ENCODE measurements at places on chromosomes 6 and 20. TPM values are rescaled to one million over a fixed set of nuclear protein-coding genes. Genes with fewer than 3 reads are reported as not detected.
A peak's percentile ranks its signal among the peaks of the same experiment; 100 is the strongest.

GRCh38 chr6:169824021-169824420, 72.6 kb downstream of the ERMARD start:
- DNase-seq, result no peak

- DNase-seq, result no peak
These were observed 80.2 kb downstream of the IRAK1BP1 start for GRCh38 chr6:78947529-78947928.

DNA sequence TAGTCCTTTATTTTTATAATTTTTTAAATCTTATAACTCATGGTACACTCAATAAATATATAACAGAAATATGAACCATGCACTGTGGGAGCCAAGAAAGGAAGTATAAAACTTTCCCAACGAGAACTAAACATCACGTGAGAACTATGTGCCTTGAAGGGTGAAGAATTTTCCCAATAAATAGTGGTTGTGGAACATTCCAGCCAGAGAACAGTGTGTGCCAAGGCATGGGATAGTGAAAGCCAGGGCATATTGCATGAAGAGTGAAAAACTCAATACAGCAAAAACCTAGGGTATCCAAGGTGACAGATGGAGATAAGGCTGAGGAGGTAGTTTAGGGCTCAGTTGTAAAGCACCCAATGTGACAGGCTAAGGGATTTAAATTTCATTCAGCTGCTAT, 86.1 kb downstream of the SIM1 start:
- no peak for DNase-seq

DNA sequence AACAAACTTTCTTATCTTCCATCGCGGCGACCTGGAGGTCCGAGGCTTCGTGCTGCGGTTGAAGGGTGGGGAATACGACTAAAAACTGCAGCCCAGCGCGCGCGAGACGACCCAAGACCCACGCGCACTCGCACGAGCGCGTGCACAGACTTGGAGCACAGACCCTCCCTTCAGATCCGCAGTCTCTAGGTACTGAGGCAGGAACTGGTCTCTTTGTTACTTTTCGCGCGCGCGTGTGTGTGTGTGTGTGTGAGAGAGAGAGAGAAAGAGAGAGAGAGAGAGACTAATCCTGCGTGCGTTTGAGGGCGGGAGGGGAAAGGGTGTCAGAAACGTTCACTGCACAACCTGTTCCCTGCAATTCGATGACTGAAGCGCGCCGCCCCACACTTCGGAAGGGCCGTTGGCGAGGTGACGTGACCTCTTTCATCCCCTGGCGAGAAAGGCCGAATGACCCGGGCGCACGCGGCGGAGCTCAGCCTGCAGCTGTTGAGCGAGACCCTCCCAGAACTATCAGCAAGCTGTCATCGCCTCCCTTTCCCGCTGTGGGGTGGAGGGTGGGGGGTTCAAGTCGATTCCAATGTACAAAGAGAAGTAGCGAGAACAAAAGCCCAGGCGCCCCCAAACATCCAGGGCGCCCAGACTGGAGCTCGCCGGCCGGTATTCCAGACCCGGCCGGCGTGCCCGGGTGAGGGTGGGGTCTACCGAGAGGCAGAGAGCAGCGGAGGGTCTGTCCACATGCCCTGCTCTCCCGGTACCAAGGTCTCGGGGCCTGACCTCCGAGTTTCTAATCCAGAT, 1.5 kb upstream of the TUBB2B start:
- no peak for DNase-seq

DNA sequence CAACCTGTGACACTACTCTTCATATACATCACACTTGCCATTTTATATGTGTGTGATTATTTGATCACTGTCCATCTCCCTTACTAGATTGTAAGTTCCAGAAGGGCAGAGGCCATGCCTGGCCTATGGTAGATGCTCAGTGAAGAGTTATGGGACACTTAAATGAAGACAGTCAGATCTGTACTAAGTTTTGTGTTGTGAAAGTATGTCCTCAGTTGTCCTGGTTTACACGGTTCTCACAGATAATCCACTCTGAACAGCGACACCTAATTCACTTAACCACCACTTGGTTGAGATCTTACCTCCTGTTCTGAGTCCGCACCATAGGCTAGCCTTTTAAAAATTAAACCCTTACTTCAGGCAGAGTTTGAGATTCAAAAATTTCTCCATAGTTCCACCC, 434.1 kb upstream of the SOX4 start:
- DNase-seq, result no peak

GRCh38 chr6:108268845-108269244, 8.0 kb upstream of the SNX3 start:
- no peak for DNase-seq

DNA sequence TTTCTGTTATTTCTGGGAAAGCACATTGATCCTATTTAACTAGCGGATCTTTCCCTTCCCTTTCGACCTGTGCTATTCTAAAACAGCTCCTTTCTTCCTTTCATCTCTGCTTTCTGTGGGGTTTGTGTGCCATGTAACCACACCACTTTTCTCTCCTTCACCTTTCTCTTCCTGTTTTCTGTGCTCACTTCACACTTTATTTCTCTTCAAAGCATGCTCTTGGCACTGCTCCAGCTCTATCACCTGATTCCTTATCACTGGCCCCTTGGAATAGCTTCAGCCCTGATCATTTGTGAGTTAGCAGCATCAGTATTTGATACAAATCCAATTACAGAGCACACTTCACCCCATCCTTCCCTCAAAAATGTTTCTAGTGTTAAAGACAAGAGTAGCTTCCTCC, 8.1 kb upstream of the METTL24 start:
- DNase-seq, result no peak

GRCh38 chr6:170295510-170296422, 4.9 kb upstream of the DLL1 start:
- DNase-seq, result peak; percentile 48

GRCh38 chr20:12989586-12990115, 19.1 kb upstream of the SPTLC3 start:
- no peak for DNase-seq

DNA sequence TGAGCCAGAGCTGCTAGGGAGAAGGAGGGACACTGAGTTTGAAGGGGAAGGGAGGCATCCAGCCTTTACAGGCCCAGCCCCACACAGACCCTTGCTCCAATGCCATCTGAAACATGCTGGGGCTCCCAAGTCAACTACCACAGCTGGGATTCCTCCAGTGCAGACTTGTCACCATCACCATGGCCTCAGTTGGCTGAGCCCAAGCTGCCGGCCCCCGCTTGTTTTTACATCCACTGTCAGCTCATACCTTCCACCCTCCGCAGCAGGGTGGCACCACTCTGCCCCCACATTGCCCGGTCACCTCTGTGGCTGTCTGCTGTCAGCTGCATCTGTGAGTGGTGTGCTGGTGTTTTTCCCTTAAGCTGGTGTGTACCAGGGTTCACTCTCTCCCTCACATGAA, 26.1 kb downstream of the GFOD1 start:
- DNase-seq, result no peak

TNFRSF6B gene
- total RNA-seq, result 1.5 TPM

DNA sequence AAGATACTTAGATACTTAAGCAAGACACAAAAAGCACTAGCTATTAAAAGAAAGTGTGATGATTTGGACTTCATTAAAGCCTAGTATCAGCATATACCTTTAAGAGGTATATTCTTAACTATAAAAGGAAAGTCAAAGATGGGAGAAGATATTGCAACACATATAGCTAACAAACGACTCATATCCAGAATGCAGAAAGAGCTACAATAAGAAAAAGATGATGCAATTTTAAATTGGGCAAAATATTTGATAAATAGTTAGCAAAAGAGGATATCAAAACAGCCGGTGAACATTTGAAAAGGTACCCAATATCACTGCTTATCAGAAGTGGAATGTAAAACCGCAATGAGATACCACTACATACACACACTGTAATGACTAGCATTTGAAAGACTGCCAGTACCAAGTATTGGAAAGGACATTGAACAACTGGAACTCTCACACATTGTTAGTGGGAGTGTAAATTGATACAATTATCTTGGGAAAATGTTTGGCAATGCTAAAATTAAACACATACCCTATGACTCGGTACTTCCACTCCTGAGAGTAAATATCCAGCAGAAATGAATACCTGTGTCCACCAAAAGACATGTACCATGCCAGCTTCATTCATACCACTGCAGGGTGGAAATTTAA, 25.7 kb downstream of the MUC22 start:
- no peak for DNase-seq

COL19A1 gene
- total RNA-seq, result 0.76 TPM

PTPRT gene
- total RNA-seq, result 1.5 TPM

- DNase-seq, result no peak
These were observed 86.8 kb downstream of the CDK19 start for GRCh38 chr6:110728501-110728900.

KCNG1 gene
- 1.1 TPM for total RNA-seq

GRCh38 chr20:51042657-51043247, 19.8 kb upstream of the KCNG1 start:
- DNase-seq, result no peak

PLEKHG1 gene
- total RNA-seq, result 5.9 TPM

GRCh38 chr6:135675026-135675425, 176.5 kb upstream of the PDE7B start:
- DNase-seq, result no peak
